ENCODE measurements at places on chromosomes 12 and 14. TPM values are rescaled to one million over a fixed set of nuclear protein-coding genes. Genes with fewer than 3 reads are reported as not detected.

GRCh38 chr12:49068879-49069506, 786 bp downstream of the RHEBL1 start:
- no peak for DNase-seq

DNA sequence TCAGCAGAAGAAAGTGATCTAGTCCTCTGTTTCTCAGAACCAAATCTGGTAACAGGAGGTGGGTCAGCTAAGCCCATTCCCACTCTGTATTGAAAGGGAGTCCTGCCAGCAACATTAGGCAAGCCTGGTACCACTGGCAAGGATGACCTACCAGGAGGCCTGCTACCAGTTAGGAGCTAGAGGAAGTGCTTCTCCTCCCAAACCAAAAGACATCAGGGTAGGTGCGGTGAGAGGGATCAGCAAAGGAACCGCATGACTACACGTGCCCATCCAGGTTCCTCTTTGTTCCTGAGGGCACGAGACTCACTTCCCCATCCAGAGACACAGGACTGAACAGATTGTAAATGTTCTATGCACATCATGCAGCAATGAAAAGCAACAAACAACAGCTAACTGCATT, 2.8 kb downstream of the KLRC4 start:
- DNase-seq, result no peak

DNA sequence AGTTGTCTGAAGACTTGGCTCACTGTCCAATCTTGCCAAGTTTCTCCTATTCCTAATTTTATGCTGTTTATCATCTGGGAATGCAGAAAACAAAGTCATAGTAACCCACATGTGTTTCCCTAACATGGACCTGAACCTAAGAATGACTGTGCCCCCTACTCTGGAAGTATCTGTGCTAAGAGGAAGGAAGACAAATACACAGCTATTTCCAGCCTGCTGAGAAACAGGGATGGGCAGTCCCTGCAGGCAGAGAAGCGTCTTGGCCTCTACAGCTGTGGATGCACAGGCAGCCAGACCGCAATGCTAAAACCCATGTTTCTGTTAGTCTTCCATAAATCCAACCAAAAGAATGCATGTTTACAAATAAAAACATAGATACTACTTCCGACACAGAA, 56.2 kb downstream of the DUSP16 start:
- DNase-seq, result no peak

GRCh38 chr12:2645460-2645859, 149.3 kb upstream of the FKBP4 start:
- no peak for DNase-seq

Gene BHLHE41
- polyA plus RNA-seq, result 1.5 TPM

Gene TCP11L2
- polyA plus RNA-seq, result 18.3 TPM
